ENCODE measurements at places on chromosomes 7 and 10.

DNA sequence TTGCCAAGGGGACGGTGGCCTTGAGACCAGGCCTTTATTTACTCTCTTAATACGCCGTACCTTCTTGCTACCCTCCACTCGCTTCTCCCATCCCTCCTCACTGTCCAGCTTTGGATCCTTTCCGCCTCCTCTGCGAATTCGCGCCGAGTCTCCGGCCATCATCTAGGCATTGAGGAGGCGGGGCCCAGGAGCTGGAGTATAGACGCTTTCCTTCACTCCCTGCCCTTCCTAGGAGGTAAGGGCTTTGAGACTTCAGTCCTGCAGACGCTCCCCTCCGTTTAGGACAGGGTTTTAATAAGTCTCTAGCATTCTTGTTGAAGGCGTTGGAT is 538 bp downstream of the TFAM start:
- no peak for DNase-seq

- no peak for DNase-seq
These were observed 14.0 kb downstream of the SLC13A1 start for GRCh38 chr7:123185756-123186155.

- DNase-seq: no peak
These were observed 330.8 kb downstream of the ABCA13 start for GRCh38 chr7:48502021-48502420.

DNA sequence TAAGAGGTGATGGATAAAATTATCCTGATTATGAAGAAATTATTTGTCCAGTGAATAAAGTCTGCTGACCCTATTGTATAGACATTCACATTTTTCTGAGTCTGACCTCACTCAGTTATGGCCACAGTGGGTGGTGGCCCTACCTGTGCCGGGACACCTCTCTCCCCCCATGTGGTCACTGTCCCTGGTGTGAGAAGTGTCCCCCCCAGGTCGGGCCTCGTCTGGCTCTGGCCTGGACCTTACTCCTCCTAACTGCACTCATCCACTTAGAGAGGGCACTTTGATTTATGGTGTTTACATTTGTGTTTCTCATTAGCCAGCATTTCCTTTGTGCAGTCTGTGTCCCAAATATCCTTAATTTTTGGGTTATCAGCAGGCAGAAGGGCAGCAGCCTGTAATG is 59.6 kb upstream of the ZNF32 start:
- no peak for DNase-seq

- no peak for DNase-seq
These were observed 117.7 kb downstream of the ARID5B start for GRCh38 chr10:62019013-62019684.

Measured in cortex of kidney (tissue), 1 donor.